ENCODE measurements at places on chromosomes 3 and 15. TPM values are rescaled to one million over a fixed set of nuclear protein-coding genes. Genes with fewer than 3 reads are reported as not detected.

GRCh38 chr3:170137986-170138385, 43.5 kb downstream of the PHC3 start:
- no peak for DNase-seq

- DNase-seq: no peak
Measured at GRCh38 chr3:154571553-154572226, 141.7 kb upstream of the GPR149 start.

GRCh38 chr3:118477768-118478167, 556.9 kb downstream of the IGSF11 start:
- no peak for DNase-seq

DNA sequence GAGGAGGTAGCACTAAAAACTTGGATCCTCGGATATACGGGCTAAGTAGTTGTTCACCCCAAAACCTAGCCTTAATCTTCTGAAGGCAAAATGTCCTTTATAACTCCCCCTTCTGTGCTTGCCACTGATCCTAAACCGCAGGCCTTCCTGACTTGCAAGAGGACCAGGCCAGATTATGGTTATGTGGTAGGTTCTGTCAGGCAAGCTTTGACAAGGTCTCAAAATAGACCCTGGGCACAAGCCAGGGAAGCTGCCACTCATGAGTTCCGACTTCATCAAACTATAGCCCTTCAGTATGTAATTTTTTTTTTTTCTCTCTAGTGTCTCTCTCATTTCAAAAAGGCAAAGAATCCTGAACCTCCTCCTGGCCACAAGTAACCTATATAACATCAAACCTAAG, 3.2 kb downstream of the LRRFIP2 start:
- DNase-seq: no peak

- DNase-seq: peak; percentile 21
Measured at GRCh38 chr3:64642327-64643151, 45.3 kb downstream of the ADAMTS9 start.

- DNase-seq: no peak
Measured at GRCh38 chr3:183768114-183768513, 57.3 kb downstream of the MAP6D1 start.

DNA sequence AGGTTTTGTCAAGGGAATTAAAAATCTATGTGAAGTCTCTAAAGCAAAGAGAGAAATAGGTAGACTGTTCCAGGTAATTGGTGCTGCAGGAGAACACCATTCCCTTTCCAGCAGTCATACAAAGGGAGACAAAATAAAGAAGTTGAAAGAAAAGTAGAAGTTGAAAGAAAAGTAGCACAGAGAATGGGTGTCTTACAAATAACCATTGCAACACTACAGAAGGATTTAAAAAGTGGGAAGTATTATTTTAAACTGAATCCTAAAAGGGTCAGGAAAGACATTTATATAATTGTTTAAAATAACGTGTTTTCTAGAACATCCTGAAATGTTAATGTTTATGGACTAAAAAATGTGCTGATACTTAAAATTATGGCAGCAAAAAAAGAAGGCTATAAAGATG, 223.8 kb downstream of the RSRC1 start:
- no peak for DNase-seq

DNA sequence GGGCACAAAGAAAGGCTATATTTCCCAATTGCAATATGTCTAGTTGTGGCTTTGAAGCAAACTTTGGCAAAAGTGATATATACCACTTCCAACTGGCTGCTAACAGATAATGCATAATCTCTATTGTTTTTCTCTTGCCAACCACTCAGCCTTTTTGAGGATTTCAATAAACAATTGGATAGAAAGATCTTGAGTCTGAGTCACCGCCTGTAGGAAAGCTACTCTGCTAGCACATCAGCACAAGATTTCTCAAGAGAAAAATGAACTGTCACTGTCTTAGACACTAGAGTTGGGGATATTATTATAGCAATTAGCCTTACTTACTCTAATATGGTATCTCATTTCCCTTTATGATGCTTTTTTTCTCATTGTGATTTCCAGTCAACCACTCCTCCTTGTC, 119.7 kb downstream of the SST start:
- DNase-seq: no peak

The ZMYND10 gene
- not detected for total RNA-seq

The PLIN1 gene
- total RNA-seq: 48.3 TPM

The AGBL1 gene
- not detected for total RNA-seq

All from transverse colon (tissue), 4 donors.